ENCODE measurements at places on chromosomes 5 and 9.

GRCh38 chr5:53032188-53032587, 43.0 kb downstream of the ITGA2 start:
- no peak for DNase-seq

- DNase-seq = no peak
These were observed 535.2 kb upstream of the ZNF608 start for GRCh38 chr5:125281667-125282066.

- no peak for DNase-seq
These were observed 149.3 kb upstream of the MPDZ start for GRCh38 chr9:13428766-13429165.

DNA sequence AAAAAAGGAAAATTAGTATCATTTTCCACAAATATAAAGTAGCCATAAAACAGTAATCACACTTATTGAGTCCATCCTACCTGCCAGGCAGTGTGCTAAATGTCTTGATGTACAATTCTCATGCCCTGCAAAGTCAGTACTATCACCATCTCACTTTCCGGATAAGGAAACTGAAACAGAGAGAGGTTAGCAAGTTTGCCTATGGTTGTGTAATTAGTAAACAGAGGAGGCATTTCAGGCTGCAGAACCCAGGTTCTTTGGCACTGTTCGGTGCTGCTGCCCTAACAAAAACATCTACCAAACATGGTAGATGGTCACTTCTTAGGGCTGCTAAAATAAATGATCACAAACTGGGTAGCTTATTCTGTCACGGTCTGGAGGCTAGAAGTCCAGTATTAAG, 22.6 kb downstream of the PLAC8L1 start:
- DNase-seq = no peak

- no peak for DNase-seq
These were observed 70.5 kb downstream of the CDKN2A start for GRCh38 chr9:21923694-21924093.

GRCh38 chr5:171634511-171634910, 151.1 kb upstream of the SMIM23 start:
- DNase-seq = no peak

GRCh38 chr5:141420855-141421488, at the start of gene PCDHGA11:
PCDHGA11 (plus strand) TSS chr5:141421051; CDS start chr5:141421228, 177 bp downstream.
- DNase-seq = peak; percentile 63

GRCh38 chr5:72133212-72133990, 26.1 kb downstream of the MAP1B start:
- DNase-seq = peak; percentile 77

DNA sequence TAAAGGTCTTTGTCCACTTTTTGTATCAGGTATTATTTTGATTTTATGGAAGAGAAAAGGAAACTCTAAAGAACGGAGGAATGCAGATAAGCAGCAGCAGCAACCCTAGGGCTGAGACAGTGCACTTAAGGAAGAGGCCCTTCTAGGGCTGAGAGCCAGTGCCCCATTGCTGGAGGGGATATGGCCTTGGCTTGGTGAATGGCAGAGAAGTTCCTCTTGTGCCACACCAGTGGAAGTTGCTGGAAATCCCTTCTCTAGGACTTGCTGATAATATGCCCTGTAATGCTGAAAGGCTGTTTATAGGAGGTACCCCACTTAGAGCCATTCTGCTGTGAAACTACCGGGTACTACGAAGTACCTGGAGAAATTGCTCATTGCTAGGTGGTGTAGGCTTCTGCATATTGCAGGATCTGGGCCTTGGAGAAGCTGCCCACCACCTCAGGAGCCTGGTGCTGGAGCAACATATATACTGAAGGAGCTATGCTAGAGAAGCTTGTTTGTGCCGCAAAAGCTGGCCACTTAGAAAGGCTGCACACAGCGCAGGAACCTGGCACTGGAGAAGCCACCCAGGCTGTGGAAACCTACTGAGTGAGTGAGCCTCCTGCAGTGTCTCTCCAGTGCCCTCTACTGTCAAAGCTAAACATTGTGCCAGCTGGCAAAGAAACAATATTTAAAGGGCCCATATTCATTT, 9.6 kb upstream of the UBTD2 start:
- DNase-seq = peak; percentile 72

GRCh38 chr9:16278326-16278999, 592.0 kb downstream of the BNC2 start:
- no peak for DNase-seq

DNA sequence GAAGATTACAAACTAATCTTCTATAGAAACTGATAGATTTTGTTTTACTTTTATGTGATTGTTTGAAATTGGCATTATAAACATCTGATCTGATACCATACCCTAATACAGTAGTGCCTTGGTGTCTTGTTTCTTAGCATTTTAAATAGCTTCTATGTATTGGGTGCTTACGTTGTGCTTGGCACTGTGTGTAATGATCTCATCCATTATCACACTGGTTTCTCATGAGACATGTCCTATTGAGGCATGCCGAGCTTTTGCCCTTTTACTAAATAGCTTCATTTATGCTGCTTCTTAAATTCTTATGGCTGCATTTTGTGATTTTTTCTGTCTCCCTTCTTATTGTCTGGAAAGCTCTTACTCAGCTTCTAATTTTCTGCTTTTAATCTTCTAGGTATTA, 48.2 kb upstream of the TLR4 start:
- no peak for DNase-seq
